Spleen (tissue), 13 donors: ENCODE measurements at places on chromosomes 11 and 22. TPM values are rescaled to one million over a fixed set of nuclear protein-coding genes. Genes with fewer than 3 reads are reported as not detected.

DNA sequence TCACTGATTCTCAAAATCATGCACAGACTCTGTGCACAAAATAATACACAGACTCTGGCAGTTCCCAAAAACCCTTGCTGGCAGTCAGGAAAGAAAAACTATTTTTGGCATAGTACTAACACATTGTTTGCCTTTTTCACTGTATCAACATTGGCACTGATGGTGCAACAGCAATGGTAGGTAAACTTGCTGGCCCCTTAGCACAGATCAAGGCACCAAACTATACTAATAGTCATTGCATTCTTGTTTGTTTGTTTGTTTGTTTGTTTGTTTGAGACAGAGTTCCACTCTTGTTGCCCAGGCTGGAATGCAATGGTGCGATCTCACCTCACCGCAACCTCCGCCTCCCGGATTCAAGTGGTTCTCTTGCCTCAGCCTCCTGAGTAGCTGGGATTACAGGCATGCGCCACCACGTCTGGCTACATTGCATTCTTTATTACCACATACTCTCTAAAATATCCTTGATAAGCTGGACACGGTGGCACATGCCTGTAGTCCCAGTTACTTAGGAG is 81.0 kb upstream of the SLC6A5 start:
- no peak for DNase-seq

- no peak for DNase-seq
Observed at GRCh38 chr11:86720546-86720945, 48.1 kb upstream of the ME3 start.

The RAC2 gene
- 410 TPM for polyA plus RNA-seq

DNA sequence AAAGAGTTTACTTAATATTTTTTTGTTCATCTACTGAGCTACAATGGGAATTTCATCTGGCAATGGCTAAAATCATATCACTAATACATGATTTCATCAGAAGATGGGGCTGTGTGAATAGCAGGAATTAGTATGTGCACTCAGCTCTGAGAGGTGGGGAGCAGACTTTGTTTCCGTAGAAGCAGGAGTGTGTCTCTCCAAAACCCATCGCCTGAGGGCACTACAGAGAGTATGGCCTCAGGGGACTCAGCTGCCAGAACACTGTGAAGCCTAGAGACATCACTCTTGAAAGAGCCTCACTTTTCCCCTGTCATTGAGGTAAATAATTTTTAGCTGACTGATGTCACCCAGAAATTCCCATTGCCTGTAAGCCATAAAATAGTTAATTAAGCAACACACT is 261.4 kb upstream of the ISX start:
- DNase-seq: no peak

GRCh38 chr11:133692126-133692934 is 153.0 kb downstream of the SPATA19 start:
- DNase-seq: no peak

The SORL1 gene
- 5.4 TPM for polyA plus RNA-seq

The TBX1 gene
- polyA plus RNA-seq: 0.61 TPM

The CCDC15 gene
- polyA plus RNA-seq: 0.86 TPM

GRCh38 chr11:65377036-65377435 is 5.4 kb downstream of the SLC25A45 start:
- DNase-seq: peak; percentile 71

The PPP2R5B gene
- 10.8 TPM for polyA plus RNA-seq

GRCh38 chr22:40782521-40782920 is 36.6 kb downstream of the SLC25A17 start:
- DNase-seq: no peak

The ANGPTL5 gene
- not detected for polyA plus RNA-seq
